ENCODE measurements at places on chromosomes 1 and 21.
A peak's percentile ranks its signal among the peaks of the same experiment; 100 is the strongest.

GRCh38 chr1:73097917-73098316 is 815.6 kb upstream of the NEGR1 start:
- no peak for DNase-seq
- H3K4me3 ChIP-seq: no peak overlapping the region
- H3K4me1 ChIP-seq: no peaks in the 10 kb centered on the region
- H3K27me3 ChIP-seq: no peaks in the 10 kb centered on the region
- H3K36me3 ChIP-seq: no peaks in the 10 kb centered on the region
- no peak overlapping the region for H3K27ac ChIP-seq

- H3K4me1 ChIP-seq: peaks cover 25% of the 10 kb centered on the region
- peaks cover 16% of the 10 kb centered on the region for H3K27me3 ChIP-seq
- DNase-seq: no peak
- H3K36me3 ChIP-seq: no peaks in the 10 kb centered on the region
Observed at GRCh38 chr21:42162831-42163510, 56.0 kb upstream of the ABCG1 start.

DNA sequence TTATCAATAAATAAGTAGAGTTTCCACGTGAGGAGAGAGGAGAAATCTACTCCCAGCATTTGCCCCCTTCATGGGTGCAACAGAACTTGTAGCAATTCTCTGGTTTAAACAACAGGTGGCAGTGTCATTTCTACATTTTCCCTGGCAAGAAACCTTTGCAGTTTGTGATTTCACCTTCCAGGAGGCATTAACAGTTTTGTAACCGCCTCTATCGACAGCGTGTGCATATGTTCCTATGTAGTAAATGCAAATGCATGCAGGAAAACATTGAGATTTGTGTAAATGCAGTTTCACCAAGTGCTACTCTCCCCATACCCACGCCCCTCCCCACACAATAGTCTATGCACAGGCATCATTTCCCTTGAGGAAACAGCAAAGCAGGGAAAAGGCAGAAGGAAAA is 494.7 kb downstream of the SMYD3 start:
- no peaks in the 10 kb centered on the region for H3K36me3 ChIP-seq
- H3K27ac ChIP-seq: no peak overlapping the region
- no peaks in the 10 kb centered on the region for H3K4me1 ChIP-seq
- H3K4me3 ChIP-seq: no peak overlapping the region
- no peak for DNase-seq

DNA sequence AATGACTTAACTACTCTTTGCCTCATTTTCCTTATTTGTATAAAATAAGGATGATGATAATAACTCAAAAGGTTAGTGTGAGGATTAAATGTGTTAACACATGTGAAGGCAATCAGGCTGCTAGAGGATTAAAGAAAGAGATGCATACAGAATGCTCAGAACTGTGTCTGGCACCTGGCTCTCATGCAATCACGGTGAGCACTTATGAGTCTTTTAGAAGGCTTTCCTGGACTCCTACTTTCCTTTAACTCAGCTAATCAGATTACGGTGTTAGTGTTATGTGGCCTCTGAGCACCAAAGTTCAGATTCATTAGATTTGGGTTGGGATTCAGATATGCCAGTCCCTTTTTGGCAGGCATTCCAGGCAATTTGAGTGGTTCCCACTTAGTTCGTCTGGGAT is 311.6 kb upstream of the USP24 start:
- H3K4me1 ChIP-seq: no peaks in the 10 kb centered on the region

GRCh38 chr1:25096307-25097150 is 135.8 kb downstream of the SYF2 start:
- H3K27ac ChIP-seq: peak overlapping the region; percentile 52
- peaks cover 79% of the 10 kb centered on the region for H3K4me1 ChIP-seq
- H3K27me3 ChIP-seq: no peaks in the 10 kb centered on the region

Measured in T-cell (primary cell).